ENCODE measurements at places on chromosomes 5 and 9.
A peak's percentile ranks its signal among the peaks of the same experiment; 100 is the strongest.

DNA sequence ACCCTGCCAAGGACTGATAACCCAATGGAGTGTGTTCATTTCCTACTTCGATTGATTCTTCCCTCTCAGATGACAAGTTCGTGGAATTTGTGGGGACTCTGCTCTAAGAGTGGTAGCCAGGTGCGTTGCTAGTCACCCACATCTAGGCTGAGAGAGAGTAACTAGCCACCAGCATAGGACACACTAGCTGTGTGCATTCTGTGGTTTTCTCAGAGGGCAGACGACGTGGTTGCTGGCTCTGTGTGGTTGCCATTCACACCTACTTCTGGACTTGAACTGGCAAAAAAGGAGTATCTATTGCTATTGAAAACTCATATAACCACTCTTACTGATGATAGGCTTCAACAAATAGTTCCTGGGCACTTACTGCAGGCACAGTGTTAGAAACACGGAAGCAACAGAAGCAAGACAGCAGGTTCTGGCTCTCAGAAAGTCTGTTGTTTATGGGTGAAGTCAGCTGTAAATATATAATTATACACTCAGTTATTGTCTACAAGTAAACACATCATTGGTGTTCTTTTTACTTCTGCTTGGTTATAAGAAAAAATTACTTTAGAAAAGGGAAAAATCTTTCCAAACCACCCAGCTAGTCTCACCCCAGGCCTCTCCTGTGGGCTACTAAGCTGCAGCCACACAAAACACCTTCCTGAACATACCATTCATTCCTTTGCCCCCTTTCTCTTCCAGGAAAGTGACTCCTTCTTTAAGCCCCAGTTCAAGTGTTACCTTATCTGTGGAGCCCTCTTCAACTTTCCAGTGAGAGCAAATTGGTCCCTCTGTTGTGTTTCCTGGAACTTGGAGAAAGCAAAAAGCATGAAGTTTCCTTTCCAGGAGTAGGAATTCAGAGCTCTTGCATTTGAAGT, 151.1 kb upstream of the HAPLN1 start:
- no peak for DNase-seq

- no peak for DNase-seq
These were observed 69.4 kb downstream of the PCDH1 start for GRCh38 chr5:141808857-141809256.

DNA sequence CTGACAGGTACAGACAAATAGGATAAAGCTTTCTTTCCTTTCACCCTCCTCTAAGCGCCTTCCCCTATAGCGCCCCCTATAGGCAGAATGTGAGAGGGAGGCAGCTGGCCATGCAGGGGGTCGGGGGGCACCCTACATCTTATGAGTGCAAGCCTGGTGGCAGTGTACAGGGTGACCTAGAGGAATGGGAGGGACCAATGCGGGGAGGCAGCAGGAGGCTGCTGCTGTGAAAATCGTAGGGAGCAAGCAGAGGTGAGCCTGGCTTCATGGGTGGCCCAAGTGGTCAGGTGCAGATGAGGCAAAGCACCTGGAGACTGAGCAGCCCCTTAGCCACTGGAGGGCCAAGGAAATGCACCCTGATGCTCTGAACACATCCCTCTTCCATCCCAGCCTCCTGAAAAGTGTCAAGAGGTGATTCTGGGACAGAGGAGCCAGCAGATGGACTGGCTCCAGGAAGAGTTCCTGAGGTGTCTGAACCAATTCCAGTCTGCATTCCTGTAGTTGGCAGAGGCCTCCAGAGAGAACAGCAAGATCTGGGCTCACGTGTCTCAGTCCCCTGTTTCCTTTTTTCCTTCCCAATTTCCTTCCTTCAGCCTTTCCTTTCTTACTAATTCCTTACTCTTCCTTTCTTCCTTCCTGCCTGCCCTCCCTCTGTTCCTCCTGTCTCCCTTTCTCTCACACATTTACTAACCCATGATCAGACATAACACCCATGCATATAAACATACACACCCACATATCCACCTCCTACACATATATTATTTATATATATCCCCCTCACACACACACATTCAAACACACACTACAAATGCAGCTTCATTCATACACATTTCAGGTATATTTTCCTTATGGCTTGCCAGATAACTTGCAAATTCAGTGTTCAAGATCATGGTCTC, 32.8 kb upstream of the GALNT10 start:
- DNase-seq: peak; percentile 11

DNA sequence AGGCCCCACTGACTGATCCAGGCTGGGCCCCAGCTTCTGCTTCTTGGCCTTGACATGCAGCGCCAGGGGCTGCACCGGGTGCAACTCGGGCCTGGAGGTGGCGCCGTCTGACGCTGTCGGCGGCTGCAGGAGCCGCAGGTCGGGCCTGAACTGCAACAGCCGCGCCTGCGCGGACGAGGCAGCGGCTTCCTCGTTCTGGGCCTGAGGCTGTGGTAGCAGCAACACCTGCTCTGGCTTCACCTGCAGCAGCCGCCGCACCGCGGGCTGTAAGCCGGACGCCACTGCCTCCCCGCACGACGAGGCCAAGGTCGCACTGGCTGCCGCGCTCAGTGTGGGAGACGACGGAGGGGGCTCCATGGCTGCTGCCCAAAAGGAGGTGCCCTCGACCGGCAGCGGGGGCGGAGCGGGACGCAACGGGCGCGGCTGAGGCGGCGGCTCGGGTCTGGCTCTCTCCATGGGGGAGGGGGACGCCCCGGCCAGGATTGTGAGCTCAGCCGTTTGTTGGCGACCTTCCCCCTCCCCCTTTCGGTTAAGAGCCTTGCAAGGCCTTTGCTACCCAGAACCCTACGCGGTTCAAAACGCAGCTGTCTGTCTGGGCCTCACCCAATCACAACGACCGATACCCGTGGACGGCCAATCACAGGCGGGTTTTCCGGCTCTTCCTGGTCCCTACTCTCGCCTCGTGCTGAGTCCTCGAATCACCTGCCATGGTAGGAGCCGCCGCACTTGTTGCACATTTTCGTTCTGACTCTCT, 438 bp downstream of the SOX30 start:
- DNase-seq: no peak

DNA sequence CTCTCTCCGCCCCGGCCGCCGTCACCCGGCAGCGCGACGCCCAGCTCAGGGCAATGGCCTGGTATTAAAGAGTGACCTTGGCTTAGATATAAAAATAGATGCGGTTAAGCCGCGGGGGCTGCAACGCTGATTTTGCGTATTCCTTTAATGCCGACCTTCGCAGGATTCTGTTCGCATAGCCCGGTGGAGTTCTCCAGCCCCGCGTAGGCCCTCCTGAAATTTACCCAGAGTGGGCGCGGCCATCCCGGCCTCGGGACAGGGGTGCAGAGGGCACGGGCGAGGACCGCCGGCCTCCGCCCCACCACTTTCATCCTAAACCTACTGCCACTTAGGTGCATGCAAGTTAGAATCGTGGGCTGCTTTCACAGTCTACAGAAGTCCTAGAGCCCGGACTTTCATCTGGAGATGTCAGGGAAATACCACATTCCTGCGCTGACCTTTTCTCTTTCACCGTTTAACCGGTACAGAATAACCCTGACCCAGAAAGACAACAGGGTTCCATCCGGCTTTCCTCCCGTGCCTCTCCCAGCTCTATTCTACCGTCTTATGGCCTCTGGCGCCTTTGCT, 492 bp upstream of the FAM169A start:
- peak; percentile 34 for DNase-seq

- no peak for DNase-seq
These were observed 158.1 kb downstream of the ATP10B start for GRCh38 chr5:160693831-160694465.

GRCh38 chr9:37302277-37302676, 120.2 kb upstream of the GRHPR start:
- DNase-seq: peak; percentile 38

- no peak for DNase-seq
These were observed 41.5 kb downstream of the SH3PXD2B start for GRCh38 chr5:172412724-172413286.

DNA sequence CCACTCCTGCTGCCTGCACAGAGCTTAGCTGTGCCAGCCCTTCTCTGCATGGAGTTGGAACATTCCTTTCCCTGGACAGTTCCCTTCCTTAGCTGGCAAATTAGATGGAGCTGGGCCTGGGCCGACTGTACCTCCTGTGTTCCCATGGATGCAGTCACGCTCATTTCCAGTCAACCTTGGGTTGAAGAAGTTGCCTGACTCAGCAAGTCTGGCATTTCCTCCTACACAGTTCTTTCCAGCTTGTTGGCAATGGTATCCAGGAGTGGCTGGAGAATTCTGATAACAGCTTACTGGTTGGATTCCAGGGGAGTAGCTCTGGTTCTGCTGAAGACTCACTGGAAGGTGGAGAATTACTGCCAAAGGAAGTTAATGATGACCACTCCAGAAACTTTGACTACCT, 9.2 kb upstream of the TAF1L start:
- no peak for DNase-seq

- DNase-seq: no peak
These were observed 260.6 kb downstream of the DENND1A start for GRCh38 chr9:123669346-123669745.

DNA sequence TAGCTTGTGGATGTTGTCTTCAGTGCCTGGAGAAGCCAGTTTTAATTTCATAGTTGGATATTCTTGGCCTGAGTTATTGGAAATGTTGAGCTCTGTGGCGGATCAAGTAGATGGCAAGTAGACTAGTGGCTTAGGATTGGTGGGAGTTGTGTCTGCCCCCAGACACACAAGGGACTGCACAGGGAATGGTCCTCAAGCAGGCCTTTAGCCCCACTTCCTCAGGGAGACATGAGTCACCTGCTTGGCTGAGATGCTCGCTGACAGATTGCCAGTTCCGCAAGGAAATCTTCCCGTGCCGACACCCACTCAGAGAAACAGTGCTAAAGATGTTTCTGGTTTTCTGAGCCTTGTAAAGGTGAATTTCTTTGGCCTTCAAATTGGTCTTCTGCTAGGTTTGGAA, 18.8 kb upstream of the CATSPER3 start:
- DNase-seq: no peak

DNA sequence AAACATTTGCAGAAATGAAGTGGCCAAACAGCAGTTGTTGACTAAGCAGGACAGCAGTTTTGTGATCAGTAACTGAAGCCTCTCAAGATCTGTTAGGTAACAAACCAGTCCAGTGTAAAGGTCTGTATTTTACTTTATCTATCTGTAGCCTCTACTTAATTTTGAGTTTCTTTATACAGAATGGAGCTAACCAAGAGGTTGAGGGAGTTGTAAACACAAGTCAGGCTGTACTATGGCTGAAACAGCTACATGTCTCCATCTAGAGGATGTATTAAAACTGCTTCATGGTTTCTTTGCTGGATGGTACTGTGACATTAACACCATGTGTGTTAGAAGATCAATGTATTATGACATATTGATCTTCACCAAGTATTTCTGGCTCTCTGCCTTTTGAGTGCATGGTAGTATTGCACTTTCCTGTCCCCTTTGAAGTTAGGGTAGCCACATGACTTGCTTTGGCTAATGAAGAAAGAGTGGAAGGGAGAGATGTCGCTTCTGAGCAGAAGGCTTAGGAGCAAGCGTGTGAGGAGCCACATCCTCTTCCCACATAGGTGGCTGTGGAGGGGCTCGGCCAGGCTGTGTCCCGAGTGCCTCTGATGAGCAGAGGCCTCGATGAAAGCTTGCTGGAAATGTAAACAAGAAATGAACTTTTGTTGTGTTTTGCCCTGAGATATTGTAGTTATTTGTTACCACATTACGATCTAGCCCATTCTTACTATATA, 105.6 kb upstream of the PCA3 start:
- DNase-seq: no peak

- peak; percentile 15 for DNase-seq
These were observed 82.3 kb upstream of the TLE4 start for GRCh38 chr9:79489261-79490000.

DNA sequence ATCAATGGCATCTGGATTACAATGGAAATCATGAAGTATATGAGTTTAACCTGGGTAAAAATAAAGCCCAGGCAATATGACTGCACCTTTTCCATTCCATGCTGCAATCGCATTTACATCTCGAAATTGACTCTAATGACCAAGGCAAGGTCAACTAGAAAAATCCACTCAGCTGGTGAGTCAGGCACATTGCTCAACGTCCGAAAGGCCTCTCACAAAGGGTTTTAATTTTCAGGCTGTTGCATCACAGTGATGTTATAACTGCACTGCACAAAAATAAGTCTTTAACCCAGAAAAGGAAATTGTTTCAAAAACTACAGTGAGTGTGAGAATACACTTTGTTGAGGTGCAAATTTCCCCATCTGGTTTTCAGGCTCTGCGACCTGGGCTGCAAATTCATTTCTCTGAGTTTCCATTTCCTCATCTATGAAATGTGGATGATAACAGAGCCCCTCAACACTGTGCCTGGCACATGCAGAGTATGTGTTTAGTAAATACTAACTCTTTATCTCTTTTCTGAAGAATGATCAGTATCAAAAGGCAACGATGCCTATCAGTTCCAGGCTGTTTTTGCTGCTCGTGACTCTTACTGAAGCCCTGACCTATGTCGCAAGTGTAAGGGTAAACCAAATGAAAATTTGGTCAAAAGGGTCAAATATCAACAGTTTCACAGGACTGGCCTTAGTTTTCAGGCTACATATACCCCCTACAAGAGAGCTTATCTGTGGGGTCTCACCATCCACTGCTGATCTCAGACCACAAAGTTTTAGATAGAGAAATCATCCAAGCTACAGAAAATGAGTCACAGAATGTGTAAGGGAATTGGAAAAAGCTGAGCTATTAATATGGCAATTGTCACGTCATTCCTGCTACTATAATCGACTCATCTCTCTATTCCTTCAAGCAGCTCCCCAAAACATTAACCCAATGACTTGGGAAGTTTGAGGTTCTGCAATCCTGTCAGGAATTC, 4.1 kb downstream of the NFIL3 start:
- DNase-seq: no peak

DNA sequence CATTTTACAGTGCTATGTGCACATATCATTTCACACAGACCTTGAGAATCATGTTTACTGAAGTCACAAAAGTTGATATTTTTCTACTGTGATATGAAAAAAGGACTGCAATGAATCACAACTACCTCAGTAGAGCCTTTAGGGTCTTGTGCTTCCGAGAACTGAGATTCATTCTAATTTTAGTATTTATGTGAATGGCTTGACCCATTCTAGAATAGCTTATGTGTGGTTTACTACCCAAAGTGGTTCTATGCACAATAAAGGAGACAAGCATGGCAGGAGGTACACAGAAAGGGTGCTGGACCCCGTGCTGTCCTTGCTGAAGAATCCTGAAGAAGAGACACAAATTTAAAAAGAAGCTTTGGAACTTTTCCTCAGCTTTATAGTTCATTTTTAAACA, 28.2 kb downstream of the MEF2C start:
- DNase-seq: no peak
